ENCODE measurements at places on chromosomes 7 and 10.

DNA sequence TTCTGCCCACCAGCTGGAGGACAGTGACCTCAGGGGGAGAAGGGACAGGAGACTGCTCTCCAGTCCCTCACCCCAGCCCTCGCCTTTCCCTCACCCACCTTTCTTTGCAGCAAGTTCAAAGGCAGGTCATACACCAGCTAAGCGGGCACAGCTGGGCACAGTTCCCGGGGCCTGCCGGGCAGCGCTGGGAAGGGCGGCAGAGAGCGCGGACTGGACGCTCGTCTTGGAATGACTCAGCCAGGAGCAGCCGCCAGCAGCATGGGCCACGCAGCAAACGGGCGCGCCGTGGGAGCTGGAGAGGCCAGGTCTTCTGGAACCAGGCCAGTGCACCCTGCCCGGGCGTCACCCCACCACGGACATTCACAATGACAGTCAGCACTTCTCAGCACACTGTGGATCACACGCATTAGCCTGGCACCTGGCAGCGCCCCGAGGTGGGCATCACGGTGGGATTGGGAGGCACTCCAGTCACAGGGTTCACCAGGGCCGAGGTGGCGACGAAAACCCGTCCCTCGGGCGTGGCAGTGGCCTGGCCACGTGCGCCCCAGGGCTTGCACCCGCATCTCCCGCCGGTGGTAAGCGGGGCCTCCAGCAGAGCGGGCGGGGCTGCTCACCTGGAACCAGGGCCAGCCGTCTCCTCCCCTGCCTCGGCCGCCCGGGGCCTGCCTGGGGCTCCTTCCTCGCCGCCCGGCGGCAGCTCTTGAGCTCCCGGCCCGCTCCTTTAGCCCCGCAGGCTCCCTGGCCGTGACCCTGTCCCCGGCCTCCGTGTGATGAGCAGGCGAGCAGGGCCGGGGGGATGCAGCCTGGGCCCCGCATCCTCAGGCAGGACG, 29.0 kb upstream of the WDFY4 start:
- H3K4me1 ChIP-seq: peaks cover 11% of the 10 kb centered on the region
- no peak for DNase-seq
- H3K4me3 ChIP-seq: no peak overlapping the region
- H3K27ac ChIP-seq: no peak overlapping the region
- H3K27me3 ChIP-seq: peaks cover 22% of the 10 kb centered on the region
- H3K36me3 ChIP-seq: no peaks in the 10 kb centered on the region

DNA sequence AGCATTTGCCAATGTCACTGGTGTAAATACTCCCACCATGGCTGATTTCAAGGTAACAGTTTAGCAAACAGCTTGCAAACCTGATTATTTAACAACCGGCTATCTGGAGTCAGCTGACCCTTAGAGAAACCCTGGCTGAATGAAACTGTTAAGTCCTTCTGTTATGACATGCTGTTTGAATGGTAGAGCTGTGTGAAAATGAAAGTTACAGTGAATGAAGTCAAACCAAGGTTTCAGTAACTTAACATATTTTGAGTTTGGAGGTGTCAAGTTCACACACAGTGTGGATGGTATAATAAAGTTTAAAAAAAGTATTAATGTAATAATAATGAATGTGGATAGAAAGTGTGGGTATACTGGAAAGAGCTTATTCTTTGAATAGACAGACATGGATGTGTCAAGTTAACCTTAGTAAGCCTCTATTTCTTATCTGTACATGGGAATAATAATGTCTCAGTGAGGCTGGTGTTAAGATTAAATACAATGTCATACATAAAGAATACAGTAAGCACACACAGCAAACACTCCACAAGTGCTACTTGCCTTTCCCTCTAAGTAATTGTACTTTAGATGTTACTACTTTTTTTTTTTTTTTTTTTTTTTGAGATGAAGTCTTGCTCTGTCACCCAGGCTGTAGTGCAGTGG, 150.4 kb downstream of the TAX1BP1 start:
- H3K36me3 ChIP-seq: peaks cover 8% of the 10 kb centered on the region
- H3K4me1 ChIP-seq: peaks cover 6% of the 10 kb centered on the region
- no peak for DNase-seq

DNA sequence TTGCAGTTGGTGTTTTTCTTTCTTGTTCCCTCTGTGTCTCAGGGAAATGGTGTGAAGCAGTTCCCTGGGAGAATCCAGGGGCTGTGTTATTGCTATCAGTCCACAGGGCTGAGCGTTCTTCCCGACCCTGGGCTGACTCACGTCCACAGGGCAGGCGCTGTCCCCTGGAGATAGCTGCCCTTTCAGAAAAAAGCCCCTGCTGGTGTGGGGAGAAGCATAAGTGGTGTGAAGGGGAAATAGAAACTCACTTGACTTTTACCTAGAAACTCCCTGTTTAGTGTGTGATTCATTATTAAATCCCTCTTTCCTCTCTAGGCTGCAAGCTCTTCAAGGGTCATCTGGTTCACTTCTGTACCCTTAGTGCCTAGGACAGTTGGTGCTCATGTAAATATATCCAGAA, 63.3 kb upstream of the SMNDC1 start:
- H3K36me3 ChIP-seq: no peaks in the 10 kb centered on the region
- H3K4me3 ChIP-seq: no peak overlapping the region
- DNase-seq: no peak
- peaks cover 3% of the 10 kb centered on the region for H3K4me1 ChIP-seq
- H3K27ac ChIP-seq: no peak overlapping the region

GRCh38 chr10:113362645-113363091, 190.2 kb upstream of the HABP2 start:
- H3K36me3 ChIP-seq: no peaks in the 10 kb centered on the region
- H3K27me3 ChIP-seq: peaks cover 25% of the 10 kb centered on the region
- no peak for DNase-seq
- no peak overlapping the region for H3K4me3 ChIP-seq

DNA sequence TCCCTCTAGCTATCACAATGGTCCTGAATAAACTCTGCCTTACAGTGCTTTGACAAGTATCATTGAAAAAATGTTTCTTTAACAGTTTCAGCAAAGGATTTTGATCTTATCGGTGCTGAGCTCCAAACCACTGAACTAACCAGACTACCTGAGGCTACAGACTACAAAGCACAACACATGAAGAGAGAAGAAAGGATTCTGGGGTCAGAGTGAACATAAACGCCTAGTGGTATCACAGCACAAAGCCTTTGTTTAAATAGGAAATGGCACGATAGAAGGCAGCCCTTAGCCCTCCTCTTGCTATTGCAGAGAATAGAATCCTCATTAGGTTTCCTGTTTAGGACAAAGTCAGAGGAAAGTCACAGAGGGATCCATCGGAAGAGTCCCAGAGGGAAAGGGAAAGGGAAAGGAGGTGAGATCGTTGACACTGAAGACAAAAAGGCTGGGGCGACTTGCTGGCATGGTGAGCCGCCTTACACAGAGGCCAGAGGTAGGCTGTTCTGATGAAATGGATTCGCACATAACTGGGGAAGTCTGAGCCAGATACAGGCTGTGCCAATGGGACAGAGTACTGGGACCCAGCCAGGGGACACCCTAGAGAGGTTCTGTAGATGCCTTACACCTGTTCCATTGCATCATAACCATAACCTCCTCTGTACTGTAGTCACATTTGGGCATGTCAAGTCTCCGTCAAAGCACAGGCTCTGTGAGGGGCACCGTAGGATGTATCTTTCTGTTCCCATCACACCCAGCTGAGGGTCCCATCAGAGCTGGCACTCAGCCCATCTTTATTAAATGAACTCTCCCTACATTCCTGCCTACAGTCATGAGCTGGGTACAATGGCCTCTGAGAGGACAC, 71.5 kb downstream of the XPNPEP1 start:
- no peak overlapping the region for H3K27ac ChIP-seq
- DNase-seq: no peak
- peaks cover 14% of the 10 kb centered on the region for H3K4me1 ChIP-seq
- no peaks in the 10 kb centered on the region for H3K36me3 ChIP-seq
- peaks cover 44% of the 10 kb centered on the region for H3K27me3 ChIP-seq
- H3K4me3 ChIP-seq: peak overlapping the region; percentile 56

DNA sequence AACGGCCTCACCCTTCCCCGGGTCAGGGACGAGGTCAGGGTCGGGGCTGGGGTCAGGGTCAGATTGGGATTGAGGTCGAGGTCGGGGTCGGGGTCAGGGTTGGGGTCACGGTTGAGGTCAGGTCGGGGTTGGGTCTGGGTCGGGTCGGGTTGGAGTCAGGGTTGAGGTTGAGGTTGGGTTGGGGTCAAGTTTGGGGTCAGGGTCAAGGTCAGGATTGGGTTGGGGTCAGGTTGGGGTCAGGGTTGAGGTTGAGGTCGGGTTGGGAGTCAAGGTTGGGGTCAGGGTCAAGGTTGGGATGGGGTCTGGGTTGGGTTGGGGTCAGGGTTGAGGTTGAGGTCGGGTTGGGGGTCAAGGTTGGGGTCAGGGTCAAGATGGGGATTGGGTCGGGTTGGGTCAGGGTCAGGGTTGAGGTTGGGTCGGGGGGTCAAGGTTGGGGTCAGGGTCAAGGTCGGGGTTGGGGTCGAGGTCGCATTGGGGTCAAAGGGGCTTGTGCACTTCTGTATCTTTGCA, 131.4 kb downstream of the VIPR2 start:
- H3K4me1 ChIP-seq: no peaks in the 10 kb centered on the region
- H3K4me3 ChIP-seq: no peak overlapping the region
- no peak overlapping the region for H3K27ac ChIP-seq
- no peak for DNase-seq
- H3K27me3 ChIP-seq: peaks cover 16% of the 10 kb centered on the region

DNA sequence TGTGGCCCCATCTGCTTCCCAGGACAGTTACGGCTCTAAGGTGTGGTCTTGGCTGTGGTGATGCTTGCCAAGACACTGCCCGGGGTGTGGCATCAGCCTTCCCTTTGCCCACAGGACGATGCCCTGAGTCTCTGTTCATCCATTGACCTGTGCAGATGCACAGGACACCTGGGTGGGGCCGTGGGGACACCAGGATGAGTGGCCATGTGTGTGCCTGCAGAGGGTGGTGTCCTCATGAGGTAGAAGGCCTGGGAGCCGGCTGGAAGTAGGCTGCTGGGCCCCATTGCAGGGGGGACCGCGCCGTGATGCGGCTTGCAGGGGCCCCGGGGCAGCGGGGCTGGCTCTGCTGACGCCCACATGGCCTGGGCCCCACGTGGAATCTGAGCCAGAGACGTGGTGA, 22.4 kb upstream of the PWWP2B start:
- H3K4me1 ChIP-seq: peaks cover 4% of the 10 kb centered on the region
- no peak for DNase-seq
- H3K4me3 ChIP-seq: no peak overlapping the region
- no peak overlapping the region for H3K27ac ChIP-seq

DNA sequence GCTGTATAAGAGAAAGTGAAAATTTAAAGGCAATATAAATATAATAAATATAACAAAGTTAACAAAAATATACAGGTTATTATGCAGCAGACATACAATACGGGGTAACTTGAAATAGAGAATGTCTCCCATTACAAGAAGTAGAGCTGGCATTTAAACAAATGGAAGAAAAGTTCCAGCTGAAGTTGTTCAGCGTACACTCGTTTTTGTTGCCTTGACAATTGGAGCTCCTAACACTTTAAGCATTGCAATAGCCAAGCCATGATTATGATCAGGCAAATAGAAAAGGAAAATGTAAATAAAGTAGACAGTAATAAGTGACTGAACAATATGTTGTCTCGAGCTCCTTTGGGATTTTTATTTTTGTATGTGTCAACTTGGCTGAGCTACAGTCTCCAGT, 737.8 kb upstream of the CELF2 start:
- no peaks in the 10 kb centered on the region for H3K36me3 ChIP-seq
- H3K4me3 ChIP-seq: no peak overlapping the region
- no peaks in the 10 kb centered on the region for H3K27me3 ChIP-seq
- no peak for DNase-seq
- H3K4me1 ChIP-seq: no peaks in the 10 kb centered on the region

DNA sequence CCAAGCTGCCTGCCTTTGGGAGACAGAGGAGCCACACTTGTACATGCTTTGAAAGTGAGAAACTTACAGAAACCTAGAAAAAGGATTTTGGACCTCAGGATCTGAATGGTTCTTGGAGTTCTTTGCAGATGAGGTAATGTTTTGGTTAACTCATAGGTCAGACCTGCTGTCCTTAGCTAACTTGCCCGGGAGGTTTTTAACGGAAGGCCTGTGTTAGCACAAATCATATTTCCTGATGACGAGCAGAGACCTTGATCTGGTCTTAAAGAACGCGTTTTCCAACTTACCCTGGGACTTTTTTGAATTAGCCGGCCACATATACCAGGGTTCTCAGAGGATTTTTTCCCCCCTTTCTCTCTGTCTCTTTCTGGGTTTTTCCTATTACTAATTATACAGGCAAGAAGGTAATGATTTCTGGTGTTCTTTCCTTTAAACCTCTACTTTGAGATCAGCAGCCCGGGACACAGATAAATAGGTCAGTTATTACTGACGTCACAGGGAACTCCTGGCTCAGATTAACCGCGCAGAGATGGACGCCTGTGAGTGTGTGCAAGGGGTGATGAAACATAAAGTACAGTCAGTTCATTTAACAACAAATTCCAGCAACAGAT, 101.7 kb upstream of the KLF6 start:
- peaks cover 21% of the 10 kb centered on the region for H3K4me1 ChIP-seq
- H3K27me3 ChIP-seq: no peaks in the 10 kb centered on the region
- peak overlapping the region; percentile 69 for H3K4me3 ChIP-seq
- peaks cover 3% of the 10 kb centered on the region for H3K36me3 ChIP-seq

DNA sequence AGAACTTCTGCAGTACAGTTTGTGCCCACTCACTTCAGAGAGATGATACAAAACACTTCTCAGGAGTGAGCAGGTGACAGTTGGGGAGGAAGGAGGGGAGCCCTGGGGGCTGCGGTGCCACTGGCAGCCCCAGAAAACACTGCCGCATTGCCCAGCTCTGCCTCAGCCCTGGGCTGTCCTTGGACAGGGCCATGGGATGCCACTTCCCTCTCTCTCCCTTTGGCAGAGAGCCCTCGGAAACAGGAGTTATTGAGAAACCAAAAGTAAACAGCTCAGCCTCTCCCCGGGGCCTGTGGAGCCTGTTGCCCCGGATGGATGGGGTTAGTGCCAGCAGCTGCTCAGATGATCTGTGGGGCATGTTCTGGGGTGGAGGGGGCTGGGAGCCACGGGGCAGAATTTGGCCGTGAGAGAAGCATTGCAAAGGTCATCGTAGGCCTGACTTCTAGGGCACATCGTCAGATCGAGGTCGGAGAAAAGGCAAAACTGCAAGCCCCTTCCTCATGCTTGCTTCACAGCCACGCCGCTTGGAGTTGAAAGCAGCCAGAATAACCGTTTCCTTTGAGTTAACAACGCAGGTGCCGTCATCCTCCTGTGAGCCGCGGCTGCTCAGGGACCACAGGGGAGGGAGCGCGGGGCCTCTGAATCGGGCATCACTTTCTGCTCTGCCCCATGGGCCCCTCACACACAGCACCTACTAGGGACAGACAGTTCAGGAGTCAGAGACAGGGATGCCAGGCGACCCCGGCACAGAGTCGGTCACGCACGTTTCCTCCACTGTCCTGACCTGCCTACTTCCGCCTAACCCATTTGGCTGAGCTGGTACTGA, 256.4 kb downstream of the CAMK1D start:
- no peaks in the 10 kb centered on the region for H3K27me3 ChIP-seq
- peak; percentile 23 for DNase-seq
- peaks cover 24% of the 10 kb centered on the region for H3K4me1 ChIP-seq
- H3K27ac ChIP-seq: peak overlapping the region; percentile 96
- peak overlapping the region; percentile 79 for H3K4me3 ChIP-seq

GRCh38 chr10:126407831-126408230, 19.6 kb upstream of the ADAM12 start:
- H3K4me3 ChIP-seq: no peak overlapping the region
- no peaks in the 10 kb centered on the region for H3K27me3 ChIP-seq
- no peaks in the 10 kb centered on the region for H3K36me3 ChIP-seq
- no peak for DNase-seq

GRCh38 chr7:1885465-1886226, 215.6 kb downstream of the ELFN1 start:
- H3K4me1 ChIP-seq: peaks cover 32% of the 10 kb centered on the region
- H3K36me3 ChIP-seq: peaks cover 7% of the 10 kb centered on the region
- peak overlapping the region; percentile 10 for H3K27ac ChIP-seq
